ENCODE measurements at places on chromosomes 7 and 10.

DNA sequence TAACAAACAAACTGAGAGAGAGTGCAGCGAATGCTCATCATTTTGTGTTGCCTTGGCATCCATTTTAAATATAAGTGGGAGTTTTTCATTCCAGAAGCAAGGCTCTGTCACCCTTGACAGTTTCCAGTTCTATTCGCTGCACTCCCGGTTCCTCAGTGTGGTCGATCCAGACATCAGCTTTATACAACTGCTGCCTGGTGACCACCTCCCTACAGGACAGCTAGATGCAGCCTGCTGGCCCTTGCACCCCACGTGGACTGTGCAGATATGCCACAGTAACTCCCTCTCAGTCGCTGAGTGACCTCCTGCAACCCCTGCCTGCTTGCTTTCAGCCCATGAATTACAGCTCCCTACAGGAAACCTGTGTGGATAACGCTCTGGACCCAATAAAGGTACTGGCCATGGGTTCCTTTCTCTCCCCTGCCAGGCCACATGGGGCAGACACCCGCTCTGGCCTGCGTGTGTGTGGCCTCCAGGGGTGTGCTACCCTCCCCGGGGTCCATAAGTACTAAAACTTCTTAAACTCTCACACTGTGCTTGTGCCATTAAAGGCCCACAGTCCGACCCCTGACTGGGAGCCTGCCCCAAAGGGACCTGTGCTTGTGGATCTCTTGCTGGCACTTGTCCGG is 23.6 kb downstream of the BEND7 start:
- DNase-seq = no peak
- no peak overlapping the region for H3K4me3 ChIP-seq
- H3K27me3 ChIP-seq = no peaks in the 10 kb centered on the region
- H3K27ac ChIP-seq = no peak overlapping the region
- H3K4me1 ChIP-seq = no peaks in the 10 kb centered on the region

- peaks cover 19% of the 10 kb centered on the region for H3K4me1 ChIP-seq
- no peak for DNase-seq
- no peaks in the 10 kb centered on the region for H3K27me3 ChIP-seq
- peaks cover 61% of the 10 kb centered on the region for H3K36me3 ChIP-seq
Observed at GRCh38 chr10:101812606-101813005, 5.6 kb downstream of the OGA start.

- H3K36me3 ChIP-seq = no peaks in the 10 kb centered on the region
- no peaks in the 10 kb centered on the region for H3K27me3 ChIP-seq
- peaks cover 6% of the 10 kb centered on the region for H3K4me1 ChIP-seq
- H3K4me3 ChIP-seq = no peak overlapping the region
Observed at GRCh38 chr10:112738606-112739591, 211.1 kb upstream of the TCF7L2 start.

DNA sequence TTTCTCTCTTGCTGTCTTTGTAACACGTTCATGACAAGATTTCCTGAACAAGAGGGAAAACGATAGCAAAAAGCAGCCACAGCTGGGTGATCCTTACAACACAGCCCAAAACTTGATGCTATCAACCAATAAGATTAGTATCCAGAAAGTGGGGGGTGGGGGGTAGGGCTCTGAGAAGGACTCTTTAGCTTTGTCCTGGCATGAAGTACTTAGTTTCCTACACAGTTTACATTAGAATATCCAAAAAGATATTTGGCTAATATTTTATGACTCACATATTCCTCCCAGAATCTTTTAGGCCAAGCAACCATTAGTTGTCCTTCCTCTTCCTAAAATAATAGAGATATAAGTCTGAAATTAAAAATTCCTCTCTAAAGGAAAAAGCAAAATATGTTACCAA is 22.9 kb upstream of the LRRC17 start:
- no peak for DNase-seq
- peaks cover 59% of the 10 kb centered on the region for H3K4me1 ChIP-seq
- no peaks in the 10 kb centered on the region for H3K36me3 ChIP-seq
- no peaks in the 10 kb centered on the region for H3K27me3 ChIP-seq
- no peak overlapping the region for H3K4me3 ChIP-seq
- H3K27ac ChIP-seq = peak overlapping the region; percentile 36

DNA sequence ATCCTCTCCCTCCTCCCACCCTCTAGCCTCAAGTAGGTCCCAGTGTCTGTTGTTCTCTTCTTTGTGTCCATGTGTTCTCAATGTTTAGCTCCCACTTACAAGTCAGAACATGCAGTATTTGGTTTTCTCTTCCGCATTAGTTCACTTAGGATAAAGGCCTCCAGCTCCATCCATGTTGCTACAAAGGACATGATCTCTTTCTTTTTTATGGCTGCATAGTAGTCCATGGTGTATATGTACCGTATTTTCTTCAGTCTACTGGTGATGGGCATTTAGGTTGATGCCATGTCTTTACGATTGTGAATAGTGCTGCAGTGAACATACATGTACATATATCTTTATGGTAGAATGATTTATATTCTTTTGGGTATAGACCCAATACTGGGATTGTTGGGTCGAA is 1.6 kb upstream of the GOT1 start:
- H3K4me3 ChIP-seq = no peak overlapping the region
- no peaks in the 10 kb centered on the region for H3K27me3 ChIP-seq
- H3K4me1 ChIP-seq = peaks cover 12% of the 10 kb centered on the region
- H3K27ac ChIP-seq = no peak overlapping the region
- no peaks in the 10 kb centered on the region for H3K36me3 ChIP-seq

- peaks cover 19% of the 10 kb centered on the region for H3K36me3 ChIP-seq
- H3K27me3 ChIP-seq = no peaks in the 10 kb centered on the region
- H3K27ac ChIP-seq = no peak overlapping the region
- no peaks in the 10 kb centered on the region for H3K4me1 ChIP-seq
- H3K4me3 ChIP-seq = no peak overlapping the region
Observed at GRCh38 chr10:74994854-74995253, 116.6 kb upstream of the SAMD8 start.

- no peak for DNase-seq
- no peaks in the 10 kb centered on the region for H3K4me1 ChIP-seq
- H3K36me3 ChIP-seq = no peaks in the 10 kb centered on the region
- H3K4me3 ChIP-seq = no peak overlapping the region
- no peak overlapping the region for H3K27ac ChIP-seq
Observed at GRCh38 chr7:13560441-13560840, 429.0 kb downstream of the ETV1 start.

GRCh38 chr10:86960003-86960862 is 1.8 kb downstream of the SNCG start:
- peak; percentile 60 for DNase-seq
- H3K27ac ChIP-seq = no peak overlapping the region
- no peaks in the 10 kb centered on the region for H3K27me3 ChIP-seq
- H3K4me1 ChIP-seq = peaks cover 36% of the 10 kb centered on the region

DNA sequence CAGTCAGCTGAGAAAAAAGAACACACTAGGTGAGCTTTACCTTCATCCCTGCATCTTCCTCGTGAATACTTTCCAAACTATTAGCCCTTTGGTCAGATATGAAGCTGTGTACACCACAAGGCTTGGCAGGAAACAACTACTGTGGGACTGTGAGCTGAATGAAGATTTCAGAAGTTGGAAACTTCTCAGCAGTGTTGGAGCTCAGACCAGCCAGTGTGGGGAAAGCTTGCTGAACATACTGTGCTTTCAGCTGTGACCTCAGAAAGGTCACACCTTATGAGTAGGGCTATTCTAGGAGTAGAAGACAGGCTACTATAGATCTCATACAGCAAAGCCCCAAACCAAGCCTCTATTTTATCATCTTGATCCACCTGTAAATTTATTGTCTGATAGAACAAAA is 123.6 kb downstream of the EXOC4 start:
- H3K36me3 ChIP-seq = peaks cover 21% of the 10 kb centered on the region
- H3K27ac ChIP-seq = no peak overlapping the region
- no peaks in the 10 kb centered on the region for H3K27me3 ChIP-seq
- no peaks in the 10 kb centered on the region for H3K4me1 ChIP-seq

GRCh38 chr7:107946451-107946850 is 55.5 kb downstream of the DLD start:
- no peak overlapping the region for H3K27ac ChIP-seq
- no peaks in the 10 kb centered on the region for H3K27me3 ChIP-seq
- no peak for DNase-seq
- H3K4me1 ChIP-seq = no peaks in the 10 kb centered on the region

- DNase-seq = no peak
- H3K27ac ChIP-seq = no peak overlapping the region
- no peaks in the 10 kb centered on the region for H3K36me3 ChIP-seq
Observed at GRCh38 chr10:24205821-24206220, 3.1 kb upstream of the KIAA1217 start.

DNA sequence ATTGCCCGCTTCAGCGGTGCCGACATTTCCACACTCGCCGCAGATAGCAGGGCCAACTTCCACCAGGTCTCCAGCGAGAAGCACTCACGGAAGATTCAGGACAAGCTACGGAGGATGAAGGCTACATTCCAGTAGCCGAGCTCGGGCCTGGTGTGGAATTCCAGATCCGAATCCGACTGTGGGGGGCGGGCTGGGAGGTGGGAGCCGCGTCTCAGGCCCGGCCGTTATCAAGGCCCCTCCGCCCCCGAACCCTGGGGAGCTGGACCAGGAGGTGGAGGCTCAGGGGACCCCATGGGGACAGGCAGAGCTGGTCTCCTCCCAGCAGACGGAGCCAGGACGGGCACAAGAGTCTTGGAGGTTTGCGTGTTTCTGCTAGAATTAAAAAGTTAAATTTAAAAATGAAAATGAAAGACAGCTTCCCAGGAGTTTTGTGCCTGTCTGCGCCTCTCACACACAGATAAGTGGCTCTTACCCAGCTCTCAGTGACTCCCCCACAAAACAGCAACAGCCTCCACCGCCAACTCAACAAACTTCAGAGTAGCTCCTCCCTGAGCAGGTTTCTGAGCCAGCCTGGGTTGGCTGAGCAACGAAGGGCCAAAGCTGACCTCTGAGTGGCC is 5.2 kb upstream of the UTF1 start:
- H3K4me3 ChIP-seq = no peak overlapping the region
- no peaks in the 10 kb centered on the region for H3K36me3 ChIP-seq
- H3K4me1 ChIP-seq = peaks cover 7% of the 10 kb centered on the region
- no peak overlapping the region for H3K27ac ChIP-seq
- DNase-seq = no peak
- H3K27me3 ChIP-seq = peaks cover 19% of the 10 kb centered on the region

GRCh38 chr10:78000956-78001472 is 28.3 kb downstream of the POLR3A start:
- H3K27me3 ChIP-seq = no peaks in the 10 kb centered on the region
- H3K36me3 ChIP-seq = peaks cover 68% of the 10 kb centered on the region
- H3K4me1 ChIP-seq = no peaks in the 10 kb centered on the region

DNA sequence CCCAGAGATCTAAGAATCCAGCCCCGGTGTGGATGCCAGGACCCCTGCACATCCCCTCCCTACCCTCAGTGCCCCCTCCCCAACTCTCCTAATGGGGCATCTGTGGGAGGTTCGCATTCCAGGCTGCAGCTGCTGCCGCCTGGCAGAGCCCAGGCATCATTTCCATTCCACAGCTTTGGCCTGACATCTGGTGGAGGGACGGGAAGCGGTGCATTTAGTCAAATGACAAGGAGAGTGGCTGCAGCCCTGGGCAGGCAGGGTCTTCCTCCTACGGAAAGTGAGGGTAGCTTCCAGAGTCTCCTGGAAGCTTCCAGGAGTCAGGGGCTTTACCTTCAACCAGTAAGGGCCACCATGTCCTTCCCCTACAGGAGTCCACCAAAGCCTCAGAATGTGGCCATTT is 30.8 kb downstream of the PRLHR start:
- DNase-seq = no peak
- H3K27ac ChIP-seq = no peak overlapping the region
- no peaks in the 10 kb centered on the region for H3K36me3 ChIP-seq
- no peak overlapping the region for H3K4me3 ChIP-seq

DNA sequence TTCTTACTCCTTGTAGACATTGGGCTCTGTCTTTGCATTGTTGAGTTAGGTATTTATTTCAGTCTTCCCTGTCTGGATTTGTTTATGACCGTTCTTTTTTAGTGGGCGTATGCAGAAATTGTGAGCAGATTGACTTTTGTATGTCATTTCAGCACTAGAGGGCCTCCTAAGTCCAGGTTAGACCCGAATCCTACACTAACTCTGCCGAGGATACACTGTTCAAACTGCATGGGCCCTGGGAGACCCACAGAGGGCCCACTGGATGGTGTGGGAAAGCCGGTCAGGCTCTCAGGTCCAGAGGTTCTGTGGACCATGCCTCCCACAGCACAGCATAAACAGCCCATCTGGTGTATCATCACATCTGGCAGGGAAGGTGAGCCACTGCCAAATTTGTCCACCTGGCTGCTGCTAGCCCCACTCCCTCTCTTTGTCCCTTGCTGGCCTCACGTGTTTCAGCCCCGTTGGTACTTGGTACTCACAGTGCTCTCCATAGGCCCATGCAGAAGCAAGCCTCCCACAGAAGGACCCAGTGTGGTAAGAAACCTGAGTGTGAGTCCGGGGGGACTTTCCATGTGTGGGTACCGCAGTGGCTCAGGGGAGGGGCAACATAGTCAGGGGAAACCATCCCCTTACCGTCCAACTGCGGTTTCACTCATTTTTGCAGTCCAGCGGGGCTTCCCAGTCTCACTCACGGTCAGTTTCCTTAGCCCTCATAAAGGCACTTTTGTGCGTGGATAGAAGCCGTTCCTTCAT is 112.8 kb downstream of the APBB1IP start:
- peaks cover 11% of the 10 kb centered on the region for H3K4me1 ChIP-seq
- peak overlapping the region; percentile 20 for H3K27ac ChIP-seq
- H3K36me3 ChIP-seq = peaks cover 45% of the 10 kb centered on the region

DNA sequence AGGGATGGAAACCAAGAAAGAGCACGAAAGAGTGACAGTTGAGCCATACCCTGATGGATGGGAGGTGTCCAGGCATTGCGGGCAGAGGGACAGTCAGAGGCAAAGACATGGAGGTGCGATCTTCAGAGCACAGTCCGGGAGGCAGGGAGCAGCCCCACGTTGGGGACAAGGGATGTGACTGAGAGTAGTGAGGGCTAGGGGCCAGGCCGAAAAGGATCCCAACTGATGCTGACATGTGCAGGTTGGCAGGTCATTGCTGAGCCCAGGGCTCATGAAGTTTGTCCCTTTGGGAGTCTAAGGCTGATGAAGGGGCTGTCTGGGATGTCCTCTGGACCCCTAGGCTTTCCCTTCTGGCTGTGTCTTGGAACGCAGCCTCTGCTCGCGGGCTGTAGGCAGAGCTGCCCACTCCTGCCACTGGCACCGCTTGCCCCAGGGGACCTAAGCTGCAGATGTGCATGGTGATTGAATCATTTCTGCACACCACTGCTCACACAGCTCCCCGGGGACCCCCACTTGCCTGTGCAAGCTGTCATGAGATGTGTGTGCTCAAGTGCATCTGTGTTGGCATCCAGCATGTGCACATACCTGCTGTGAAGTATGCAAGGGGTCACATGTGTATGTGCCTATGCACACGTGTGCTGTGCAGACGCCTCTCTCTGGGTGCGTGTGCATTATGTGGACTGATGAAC is 125.1 kb downstream of the ZMIZ1 start:
- no peak overlapping the region for H3K4me3 ChIP-seq
- DNase-seq = no peak
- peaks cover 5% of the 10 kb centered on the region for H3K4me1 ChIP-seq
- H3K27me3 ChIP-seq = no peaks in the 10 kb centered on the region

GRCh38 chr7:1700086-1700485 is 30.0 kb downstream of the ELFN1 start:
- no peak overlapping the region for H3K27ac ChIP-seq
- H3K27me3 ChIP-seq = no peaks in the 10 kb centered on the region
- DNase-seq = no peak
- H3K4me1 ChIP-seq = no peaks in the 10 kb centered on the region
- H3K36me3 ChIP-seq = no peaks in the 10 kb centered on the region
